Pulmonary artery endothelial cell (primary cell): ENCODE measurements at places on chromosomes 3 and 15. TPM values are rescaled to one million over a fixed set of nuclear protein-coding genes. Genes with fewer than 3 reads are reported as not detected.

DNA sequence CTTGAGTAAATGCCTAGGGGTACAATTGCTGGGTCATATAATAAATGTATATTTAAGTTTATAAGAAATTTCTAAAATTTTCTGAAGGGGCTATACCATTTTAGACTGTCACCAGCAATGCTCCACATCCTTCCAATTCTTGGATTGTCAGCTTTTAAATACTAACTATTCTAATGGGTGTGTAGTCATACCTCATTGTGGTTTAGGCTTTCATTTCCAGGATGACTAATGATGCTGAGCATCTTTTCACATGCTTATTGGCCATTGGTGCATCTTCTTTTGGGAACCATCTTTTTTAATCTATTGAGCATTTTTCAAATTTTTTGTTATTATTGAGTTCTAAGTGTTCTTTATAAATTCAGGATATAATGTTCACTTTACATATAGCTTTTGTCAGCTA, 52.5 kb upstream of the CORO2B start:
- no peak for DNase-seq

DNA sequence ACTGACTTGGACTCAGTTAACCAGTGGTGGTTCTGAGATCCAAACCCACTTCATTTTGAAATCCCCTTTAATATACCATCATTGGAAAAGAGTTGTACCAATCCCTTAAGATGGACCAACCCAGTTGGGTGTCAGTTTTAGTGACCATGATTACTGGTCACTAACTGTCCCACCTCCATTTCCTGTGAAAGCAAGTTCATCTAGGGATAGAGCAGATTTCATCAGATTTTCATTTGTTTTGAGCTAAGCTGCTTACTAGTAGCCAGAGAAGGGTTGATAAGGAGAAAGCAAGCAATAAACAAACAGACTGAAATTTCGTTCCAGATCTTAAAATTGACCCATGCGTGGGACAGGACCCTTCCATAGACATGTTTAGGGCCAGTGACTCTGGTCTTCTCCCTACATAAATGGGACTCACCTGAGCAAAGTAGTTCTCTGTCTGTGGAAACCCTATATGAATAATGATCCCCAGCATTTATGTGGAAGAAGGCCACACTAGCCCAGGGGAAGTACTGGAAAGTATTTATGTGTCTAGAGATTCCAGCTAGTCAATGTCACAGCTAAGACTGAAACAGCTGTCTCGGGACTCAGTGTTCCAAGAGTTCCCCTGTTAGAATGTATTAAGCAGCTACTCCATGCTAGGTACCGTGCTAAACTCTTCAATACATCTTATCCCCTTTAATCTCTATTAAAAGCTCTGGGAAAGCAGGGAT, 196.0 kb upstream of the BCL6 start:
- DNase-seq, result no peak

GRCh38 chr3:128372281-128372680, 94.4 kb downstream of the DNAJB8 start:
- no peak for DNase-seq

DNA sequence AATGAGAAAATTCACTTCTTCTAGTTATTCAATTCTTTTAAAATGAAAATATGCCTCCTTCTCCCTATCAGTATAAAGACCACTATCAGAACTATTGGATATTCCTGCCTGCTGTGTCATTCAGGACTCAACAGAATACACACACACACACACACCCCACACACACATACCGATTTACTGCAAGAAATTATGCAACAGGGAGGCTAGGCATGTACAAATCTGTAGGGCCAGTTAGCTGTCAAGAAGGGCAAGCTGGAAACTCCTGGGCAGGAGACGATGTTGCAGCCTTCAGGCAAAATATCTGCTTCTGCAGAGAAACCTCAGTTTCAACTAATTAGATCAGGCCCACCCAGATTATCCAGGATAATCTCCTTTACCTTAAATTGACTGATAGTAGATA, 13.9 kb upstream of the RYR3 start:
- DNase-seq, result no peak

Gene THSD4
- total RNA-seq, result 19.0 and 35.2 TPM in 2 replicates

Gene MESP2
- 0.14 TPM in 1 of 2 replicates, not detected in the other for total RNA-seq
